Astrocyte of the hippocampus (primary cell): ENCODE measurements at places on chromosomes 1 and 21.
A peak's percentile ranks its signal among the peaks of the same experiment; 100 is the strongest.

- DNase-seq = no peak
Measured at GRCh38 chr1:64912191-64912590, 54.2 kb downstream of the JAK1 start.

DNA sequence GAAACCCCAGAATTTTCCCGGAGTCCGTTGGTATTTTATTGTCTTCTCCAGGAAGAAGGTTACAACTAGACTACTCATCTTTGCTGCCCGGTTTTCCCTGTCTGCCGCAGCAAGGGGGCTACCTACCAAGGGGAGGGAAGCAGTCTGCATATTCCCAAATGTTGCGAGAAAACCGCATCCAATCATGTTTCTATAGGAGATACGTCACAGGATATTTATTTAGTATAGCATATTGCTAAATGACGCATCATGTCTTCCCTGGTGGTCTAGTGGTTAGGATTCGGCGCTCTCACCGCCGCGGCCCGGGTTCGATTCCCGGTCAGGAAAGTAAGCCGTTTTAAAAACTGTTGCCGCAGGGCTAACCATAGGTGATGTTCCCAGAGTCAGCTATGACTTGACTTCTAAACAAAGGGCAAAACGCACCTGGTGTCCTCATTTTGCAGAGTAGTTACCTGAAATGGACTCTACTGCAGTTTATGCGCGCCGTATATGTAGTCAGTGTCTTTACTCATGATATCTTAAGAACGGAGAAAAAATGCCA lies 15.2 kb upstream of the ZNF692 start:
- DNase-seq = peak; percentile 90

GRCh38 chr21:18334066-18334465 lies 69.5 kb downstream of the TMPRSS15 start:
- DNase-seq = no peak

DNA sequence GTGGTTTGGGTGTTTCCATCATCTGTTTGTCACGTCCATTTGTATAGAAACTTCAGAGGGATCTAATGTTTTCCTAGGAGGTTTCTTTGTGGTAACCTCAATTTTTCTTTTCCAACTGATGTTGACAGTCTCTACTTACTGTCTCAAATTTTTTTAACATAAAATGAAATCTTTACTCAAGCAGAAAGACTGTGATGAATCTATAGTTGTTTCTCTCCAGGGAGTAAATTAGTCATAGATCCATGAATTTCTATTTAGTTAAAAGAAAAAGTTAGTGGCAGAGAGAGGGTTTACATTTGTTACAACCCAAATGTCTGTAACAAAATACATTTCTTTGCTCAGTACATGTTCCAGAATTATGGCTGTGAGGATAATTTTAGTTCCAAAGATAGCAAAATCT lies 161.6 kb downstream of the DISP1 start:
- no peak for DNase-seq

- no peak for DNase-seq
Measured at GRCh38 chr1:93033029-93033428, 46.1 kb upstream of the MTF2 start.

DNA sequence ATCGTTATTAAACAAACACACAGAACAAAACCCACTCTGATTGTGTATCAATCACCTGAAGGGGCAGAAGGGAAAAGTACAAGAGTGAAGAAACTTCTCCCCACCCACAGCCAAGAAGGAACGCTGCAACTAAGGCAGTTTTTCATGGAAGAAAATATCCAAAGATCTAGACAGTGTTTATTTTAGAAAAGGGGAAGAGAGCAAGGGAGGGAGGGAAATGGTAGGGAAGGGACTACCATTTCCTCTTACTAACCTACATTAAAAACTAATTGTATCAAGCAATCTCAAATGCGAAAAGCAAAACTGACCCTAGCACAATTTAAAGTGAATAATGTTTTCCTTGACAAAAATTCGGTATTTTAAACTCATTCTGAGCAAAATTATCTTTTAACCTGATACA lies 3.5 kb downstream of the NRIP1 start:
- no peak for DNase-seq

DNA sequence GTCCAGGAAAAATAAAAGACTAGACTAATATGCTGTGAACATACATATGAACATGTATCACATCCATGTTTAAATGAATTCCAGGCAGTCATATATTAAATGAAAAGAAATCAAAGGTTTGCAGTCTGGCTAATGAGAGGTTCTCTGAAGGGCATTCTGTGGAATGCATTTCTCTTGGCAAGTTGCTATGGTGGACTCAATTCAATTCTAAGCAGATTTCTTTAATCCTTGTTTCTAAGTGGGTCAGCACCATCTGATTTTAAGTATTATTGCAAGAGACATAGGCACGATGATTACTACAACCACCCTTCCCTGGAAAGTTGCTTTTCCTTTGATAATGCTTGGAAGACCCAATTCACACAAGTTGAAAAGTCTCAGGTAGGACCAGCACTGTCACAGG lies 23.9 kb upstream of the ABCA4 start:
- DNase-seq = peak; percentile 39

DNA sequence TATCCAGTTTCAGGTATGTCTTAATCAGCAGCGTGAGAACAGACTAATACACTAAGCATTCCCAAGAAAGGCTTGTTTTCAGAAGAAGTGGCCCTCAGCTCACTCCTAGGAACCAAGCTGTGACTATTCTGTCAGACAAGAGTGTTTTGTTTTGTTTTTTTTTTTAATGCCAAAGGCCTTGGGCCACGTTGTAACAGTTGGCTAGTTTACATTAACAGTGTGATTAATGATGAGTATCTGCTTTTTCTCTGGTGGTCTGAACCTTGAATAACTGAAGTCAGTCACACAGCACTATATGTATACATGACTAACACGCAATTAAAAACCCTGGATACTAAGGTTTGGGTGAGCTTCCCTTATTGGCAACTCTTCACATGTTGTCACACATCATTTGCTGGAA lies 21.9 kb downstream of the DPYD start:
- no peak for DNase-seq
